CMK (cell line): ENCODE measurements at places on chromosomes 3 and 15.

DNA sequence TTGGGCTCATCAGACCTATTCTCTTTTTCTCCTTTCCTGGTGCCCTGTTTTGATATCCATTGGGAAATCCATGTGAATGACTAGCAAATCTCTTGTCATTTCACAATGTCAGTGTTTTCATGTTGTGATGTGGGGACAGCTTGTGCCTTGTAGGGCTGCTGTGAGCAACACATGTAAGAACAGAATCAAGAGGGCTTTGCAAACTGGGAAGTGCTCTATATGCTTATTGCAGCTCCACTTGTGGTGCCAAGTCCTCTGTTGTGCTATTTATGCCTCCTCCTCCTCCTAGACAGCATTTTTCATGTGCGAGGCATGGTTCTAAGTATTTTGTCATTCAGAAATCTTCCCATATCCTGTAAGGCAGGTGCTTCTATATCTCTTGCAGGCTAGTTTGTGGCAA is 56.4 kb downstream of the ZNF621 start:
- no peak for DNase-seq

DNA sequence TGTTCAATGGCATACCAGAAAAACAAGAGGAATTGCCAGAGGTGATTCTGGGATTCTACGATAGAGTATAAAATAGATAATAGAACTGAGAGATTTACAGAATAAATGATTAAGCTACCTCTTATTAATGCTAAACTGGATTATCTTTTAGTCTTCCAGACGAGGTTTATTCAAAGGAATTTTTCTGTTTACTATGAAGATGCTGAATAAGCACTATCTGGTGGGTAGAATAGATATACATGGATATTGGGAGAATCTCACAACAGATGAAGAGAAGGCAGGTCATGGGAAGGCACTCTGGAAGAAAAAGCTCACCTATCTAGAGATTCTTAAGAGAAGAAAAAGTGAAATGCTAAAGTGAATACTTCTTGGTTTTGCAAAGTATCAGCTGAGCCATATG is 11.2 kb downstream of the CIP2A start:
- DNase-seq, result no peak

GRCh38 chr3:40843851-40844548 is 319.2 kb downstream of the ZNF621 start:
- DNase-seq, result no peak

DNA sequence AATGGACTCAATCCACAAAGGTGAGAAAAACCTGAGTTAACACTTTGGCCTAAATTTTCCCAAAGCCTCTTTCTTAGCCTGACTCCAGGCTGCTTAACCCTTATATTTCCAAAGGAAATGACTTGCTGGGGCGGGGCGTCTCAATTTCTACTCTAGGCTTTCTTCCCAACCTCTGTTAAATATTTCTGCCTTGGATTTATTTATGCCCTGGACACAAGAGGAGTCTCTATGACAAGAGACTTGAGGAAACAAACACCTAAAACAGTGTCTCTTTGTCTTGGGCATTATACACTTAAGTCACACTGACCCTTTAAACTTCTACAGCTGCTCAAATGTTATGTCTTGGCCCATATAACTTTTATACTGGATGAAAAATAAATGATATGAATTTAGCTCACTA is 28.3 kb upstream of the AP4E1 start:
- DNase-seq, result no peak

DNA sequence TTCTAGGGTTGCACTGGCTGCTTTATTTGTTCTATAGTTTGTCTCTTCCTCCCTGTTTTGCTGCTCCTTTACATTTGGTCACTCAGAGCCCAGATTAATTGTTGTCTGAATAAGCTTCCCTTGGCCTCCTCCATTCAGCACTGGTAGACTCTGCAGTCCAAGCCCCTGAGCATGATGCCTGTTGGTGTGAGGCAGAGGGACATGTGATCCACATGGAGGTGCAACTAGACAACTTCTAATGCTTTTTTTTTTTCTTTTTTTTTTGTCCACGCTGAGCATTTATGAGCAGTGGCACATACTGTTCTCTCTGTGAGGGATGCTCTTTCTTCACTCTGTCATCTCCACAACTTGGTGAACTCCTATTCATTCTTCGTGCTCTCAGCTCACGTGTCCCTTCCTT is 167.3 kb upstream of the TBC1D5 start:
- DNase-seq, result no peak

- no peak for DNase-seq
Measured at GRCh38 chr3:141407825-141408224, 39.5 kb downstream of the ZBTB38 start.

- DNase-seq, result no peak
Measured at GRCh38 chr3:16929311-16929710, 44.6 kb downstream of the PLCL2 start.

DNA sequence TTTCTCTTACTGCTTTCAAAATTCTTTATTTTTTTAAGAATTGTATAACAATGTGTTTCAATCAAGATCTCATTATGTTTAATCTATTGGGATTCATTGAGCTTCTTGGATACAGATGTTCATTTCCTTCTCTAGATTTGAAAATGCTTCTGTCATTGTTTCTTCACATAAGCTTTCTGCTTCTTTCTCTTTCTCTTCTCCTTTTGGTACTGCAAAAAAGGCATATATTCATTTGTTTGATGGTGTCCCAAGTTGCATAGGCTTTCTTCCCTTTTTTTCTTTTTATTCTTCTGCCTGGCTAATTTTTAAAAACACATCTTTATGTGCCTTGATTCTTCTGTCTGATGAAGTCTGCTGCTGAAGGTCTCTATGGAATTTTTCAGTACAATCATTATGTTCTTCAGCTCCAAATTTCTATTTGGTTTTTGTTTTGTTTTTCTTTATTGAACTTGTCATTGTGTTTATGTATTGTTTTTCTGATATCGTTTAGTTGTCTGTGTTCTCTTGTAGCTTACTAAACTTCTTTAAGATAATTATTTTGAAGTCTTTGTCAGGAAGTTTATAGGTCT is 88.9 kb downstream of the DTWD1 start:
- no peak for DNase-seq

GRCh38 chr3:170529346-170529745 is 56.5 kb downstream of the SLC7A14 start:
- no peak for DNase-seq

GRCh38 chr15:51133140-51133765 is 38.5 kb upstream of the TNFAIP8L3 start:
- no peak for DNase-seq

DNA sequence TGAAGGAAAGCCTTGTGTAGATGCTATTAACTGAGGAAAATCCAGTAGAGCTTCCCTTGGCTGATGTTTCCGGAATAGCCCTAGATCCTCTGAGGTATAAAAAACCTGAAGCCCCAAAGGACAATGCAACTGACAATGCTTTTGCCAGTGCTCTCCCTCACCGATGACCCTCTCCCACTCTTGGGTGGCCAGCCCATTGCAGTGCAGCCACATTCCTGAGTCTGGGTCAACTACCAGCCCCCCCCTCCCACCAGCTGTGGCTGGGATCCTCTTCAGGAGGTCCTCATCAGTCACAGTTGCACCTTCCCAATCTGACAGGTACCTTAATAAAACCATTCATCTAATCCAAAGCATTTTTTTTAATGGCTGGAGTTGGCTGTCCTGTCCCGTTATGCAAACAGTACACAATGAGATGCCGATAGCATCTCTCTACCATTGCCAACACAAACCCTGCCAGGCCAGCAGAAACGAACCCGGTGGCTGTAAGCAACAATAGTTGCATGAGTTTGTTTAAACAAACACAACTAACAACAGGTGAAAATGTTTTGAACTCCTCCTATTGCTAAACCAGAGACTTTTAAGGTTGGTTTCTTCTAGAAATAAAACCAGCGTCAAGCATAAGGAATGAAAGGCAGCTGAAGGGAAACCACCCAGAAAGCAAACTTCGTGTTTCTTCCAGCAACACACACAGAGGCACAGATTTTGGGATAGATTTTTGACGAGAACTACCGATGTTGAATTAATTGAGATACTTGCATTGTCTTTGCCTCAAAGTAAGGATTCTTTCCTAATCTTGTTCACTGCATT is 128.3 kb upstream of the ARHGEF3 start:
- DNase-seq, result no peak

DNA sequence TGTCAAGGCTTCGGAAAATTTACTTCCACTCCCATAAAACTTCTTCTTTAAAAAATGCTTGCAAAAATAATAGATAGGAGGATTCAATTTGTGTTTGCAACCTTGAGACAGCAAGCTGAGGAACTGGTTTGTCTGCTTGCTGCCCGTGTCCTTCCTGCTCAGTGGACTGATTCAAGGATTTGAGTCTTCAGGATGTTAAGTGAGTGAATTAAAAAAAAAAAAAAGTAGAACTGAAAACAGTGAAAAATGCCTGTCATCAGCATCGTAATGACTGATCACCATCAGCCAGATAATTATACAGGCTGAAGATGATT is 453.7 kb downstream of the FGF12 start:
- DNase-seq, result no peak

- DNase-seq, result no peak
Measured at GRCh38 chr3:47825590-47825989, 22.7 kb downstream of the DHX30 start.

DNA sequence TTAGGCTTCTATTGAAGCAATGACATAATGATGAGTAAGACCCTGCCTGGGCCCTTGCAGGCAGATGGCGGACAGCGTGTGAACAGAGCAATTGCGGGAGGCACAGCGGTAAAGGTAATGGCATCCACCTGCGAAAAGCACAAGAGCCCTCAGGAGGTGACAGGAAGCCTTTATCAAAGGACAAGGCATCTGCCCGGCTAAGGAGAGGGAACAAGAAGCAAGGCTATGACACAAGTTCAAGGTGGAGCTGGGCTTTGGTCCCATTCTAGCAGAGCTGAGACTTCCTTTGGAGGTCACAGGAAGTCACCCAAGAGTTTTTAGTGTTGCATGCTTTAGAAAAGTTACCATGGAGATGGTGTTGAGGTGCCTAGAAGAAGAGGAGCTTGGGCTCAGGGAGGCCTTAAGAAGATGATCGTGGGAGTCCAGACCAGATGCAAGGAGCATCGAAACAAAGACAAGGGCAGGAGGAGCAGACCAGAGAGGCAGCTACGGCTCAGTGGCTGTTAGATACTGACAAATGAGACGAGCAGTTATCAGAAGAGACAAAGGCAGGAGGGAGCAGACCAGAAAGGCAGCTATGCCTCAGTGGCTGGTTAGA is 34.5 kb downstream of the OSBPL10 start:
- no peak for DNase-seq

GRCh38 chr15:57395292-57395691 is 19.0 kb downstream of the CGNL1 start:
- no peak for DNase-seq

GRCh38 chr3:43968465-43968864 is 273.2 kb upstream of the TOPAZ1 start:
- DNase-seq, result no peak

GRCh38 chr15:27398631-27399161 is 427.7 kb downstream of the GABRG3 start:
- DNase-seq, result no peak

DNA sequence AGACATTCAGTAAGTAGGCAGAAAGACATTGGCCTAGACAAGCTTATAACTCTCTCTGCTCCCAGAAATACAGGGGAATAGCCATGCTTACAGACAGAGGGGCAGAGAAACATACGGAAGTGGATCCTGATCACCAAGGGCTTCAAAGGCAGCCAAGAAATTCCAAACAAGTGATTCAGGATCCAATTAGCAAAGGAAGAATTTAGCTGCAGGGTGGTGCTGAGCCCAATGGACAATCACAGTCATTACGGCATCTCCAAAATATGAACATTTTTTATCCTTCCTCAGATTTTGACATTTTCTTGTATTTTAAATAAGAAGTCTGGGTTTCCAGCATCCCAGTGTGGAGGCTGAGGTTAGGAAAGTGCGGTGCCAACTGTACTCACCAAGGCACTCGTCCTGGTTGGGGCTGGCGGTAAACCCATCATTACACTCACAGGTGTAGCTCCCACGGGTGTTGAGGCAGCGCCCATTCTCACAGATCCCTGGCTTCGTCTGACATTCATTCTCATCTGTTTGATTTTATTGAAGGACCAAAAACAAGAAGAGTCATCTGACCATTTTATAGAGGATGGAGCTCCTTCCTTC is 96.8 kb downstream of the DUT start:
- no peak for DNase-seq

DNA sequence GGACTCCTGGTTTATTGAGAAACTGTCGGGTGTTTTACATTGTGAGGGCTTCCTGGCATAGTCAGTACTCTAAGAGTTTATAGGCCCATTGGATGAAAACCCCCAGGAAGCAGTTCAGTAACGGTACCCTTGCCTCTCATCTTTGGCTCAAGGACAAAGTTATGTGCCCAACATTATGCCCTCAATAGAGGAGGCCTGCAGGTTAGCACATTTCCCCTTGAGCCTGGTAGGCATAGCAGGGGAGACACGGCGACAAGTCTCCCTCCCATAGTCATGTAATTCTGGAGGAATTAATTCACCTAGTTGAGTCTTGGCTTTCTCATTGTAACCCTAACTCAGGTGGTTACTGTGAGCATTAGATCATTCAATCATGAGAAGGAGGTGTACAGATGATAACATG is 60.5 kb downstream of the GHSR start:
- DNase-seq, result no peak

- no peak for DNase-seq
Measured at GRCh38 chr3:150736316-150736719, 26.7 kb downstream of the SIAH2 start.

DNA sequence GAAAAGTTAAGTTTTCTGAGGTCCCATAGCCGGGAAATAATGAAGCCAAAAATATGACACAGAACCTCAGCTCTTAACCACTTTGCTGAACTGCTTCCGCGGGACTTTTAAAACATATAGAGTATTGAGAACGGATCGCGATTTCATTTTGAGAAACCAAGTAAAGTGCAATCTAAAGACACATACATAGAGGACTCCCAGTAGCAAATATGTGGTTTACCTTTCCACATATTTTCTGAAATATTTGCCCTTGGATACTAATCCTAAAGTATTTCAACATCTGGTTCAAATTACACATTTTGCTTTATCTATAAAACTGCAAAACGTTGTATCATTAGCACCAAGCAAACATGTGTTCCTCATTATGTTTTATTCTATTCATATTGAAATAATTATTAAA is 776.5 kb downstream of the ROBO2 start:
- no peak for DNase-seq

DNA sequence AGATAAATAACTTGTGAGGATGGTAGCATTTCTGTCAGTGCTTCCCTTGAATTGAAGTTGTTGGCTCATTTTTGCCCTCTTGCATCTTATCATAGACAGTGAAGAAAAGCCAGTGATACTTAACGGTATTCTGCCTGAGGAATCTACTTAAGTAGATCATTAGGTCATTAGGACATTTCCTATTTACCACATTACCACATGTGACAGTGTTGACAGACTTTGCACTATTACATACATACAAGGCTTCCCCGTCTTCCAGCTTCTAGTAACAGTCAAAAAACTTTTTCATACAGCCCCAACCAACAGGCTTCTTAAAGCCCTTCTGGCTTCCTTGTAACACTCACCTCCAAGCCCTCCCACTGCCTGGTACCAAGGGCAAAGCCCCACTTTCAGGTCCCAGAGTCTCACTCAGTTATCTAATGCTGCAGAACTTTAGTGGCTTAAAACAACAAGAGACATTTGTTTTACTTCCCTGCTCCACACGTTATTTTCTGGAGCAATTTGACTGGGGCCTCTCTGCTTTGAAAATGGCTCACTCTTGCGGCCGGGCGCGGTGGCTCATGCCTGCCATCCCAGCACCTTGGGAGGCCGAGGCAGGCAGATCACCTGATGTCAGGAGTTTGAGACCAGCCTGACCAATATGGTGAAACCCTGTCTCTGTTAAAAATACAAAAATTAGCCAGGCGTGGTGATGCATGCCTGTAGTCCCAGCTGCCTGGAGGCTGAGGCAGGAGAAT is 40.0 kb downstream of the ASB7 start:
- no peak for DNase-seq
